ENCODE measurements at places on chromosomes 3 and 15. TPM values are rescaled to one million over a fixed set of nuclear protein-coding genes. Genes with fewer than 3 reads are reported as not detected.

The XYLB gene
- total RNA-seq = 2.9 TPM

The SH2D7 gene
- total RNA-seq = not detected

DNA sequence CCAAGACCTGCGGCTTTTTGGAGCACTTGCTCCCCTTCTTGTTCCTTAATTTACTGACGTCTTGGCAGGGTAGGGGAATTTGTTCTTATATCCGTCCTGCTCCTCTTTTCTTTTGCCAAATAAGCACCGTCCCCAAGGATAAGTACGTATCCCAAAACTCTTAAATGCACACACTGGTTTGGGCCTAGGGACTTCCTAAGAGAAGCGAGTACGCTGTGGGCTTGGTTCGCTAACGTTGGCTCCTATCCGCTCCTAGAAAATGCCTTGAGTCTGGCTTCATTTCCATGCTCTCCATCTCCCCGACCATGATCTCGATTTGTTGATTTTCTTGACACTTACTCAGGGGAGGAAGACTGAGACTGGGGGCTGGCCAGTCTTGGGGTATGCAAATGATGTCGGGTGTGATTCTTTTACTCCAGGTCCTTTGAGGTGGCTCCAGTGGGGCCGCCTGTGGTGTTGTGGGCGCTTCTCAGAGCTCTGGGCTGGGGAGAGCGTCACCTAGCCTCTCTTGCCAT is 1.3 kb downstream of the MYRIP start:
- no peak for DNase-seq
- peak overlapping the region; percentile 85 for H3K4me3 ChIP-seq
- H3K27ac ChIP-seq = no peak overlapping the region
- peaks cover 72% of the 10 kb centered on the region for H3K27me3 ChIP-seq

DNA sequence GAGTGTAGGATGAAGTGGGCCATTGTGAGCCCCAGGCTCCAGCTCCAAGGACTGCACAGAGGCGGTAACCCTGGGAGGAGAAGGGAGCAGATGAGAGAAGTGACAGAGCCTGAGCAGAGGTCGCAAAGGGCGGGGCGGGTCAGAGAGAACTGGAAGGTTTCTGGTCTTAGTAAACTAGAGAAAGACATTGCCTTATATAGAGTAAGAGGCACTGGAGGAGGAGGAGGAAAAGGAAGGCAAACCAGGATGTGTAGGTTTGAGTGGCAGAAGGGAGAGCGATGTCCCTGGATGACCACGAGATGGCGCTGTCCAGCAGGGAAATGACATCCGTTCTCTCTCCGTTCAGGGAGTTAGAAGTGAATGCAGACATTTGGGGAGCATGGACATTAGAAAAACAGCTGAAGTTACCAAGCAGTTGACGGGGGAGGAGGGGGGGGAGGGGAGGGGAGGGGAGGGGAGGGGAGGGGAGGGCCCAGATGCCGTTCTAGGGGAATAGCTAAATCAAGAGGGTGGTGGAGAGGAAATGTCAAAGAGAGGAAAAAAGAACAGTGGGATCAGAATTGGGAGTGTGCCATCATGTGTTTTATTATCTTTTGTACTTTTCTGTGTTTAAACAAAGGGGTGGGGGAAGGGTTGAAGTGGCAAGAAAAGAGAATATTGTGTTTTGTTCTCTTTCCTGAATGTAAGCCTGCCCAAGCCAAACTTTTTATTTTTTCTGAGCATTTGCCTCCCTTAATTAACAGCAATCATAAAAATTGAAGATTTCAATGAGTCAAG is 48.8 kb downstream of the STARD5 start:
- DNase-seq = peak; percentile 82
- H3K27me3 ChIP-seq = no peaks in the 10 kb centered on the region
- peaks cover 40% of the 10 kb centered on the region for H3K4me1 ChIP-seq
- H3K4me3 ChIP-seq = peak overlapping the region; percentile 31

- no peaks in the 10 kb centered on the region for H3K27me3 ChIP-seq
- H3K36me3 ChIP-seq = no peaks in the 10 kb centered on the region
- no peak overlapping the region for H3K4me3 ChIP-seq
Observed at GRCh38 chr3:170811515-170811914, 58.5 kb downstream of the RPL22L1 start.

DNA sequence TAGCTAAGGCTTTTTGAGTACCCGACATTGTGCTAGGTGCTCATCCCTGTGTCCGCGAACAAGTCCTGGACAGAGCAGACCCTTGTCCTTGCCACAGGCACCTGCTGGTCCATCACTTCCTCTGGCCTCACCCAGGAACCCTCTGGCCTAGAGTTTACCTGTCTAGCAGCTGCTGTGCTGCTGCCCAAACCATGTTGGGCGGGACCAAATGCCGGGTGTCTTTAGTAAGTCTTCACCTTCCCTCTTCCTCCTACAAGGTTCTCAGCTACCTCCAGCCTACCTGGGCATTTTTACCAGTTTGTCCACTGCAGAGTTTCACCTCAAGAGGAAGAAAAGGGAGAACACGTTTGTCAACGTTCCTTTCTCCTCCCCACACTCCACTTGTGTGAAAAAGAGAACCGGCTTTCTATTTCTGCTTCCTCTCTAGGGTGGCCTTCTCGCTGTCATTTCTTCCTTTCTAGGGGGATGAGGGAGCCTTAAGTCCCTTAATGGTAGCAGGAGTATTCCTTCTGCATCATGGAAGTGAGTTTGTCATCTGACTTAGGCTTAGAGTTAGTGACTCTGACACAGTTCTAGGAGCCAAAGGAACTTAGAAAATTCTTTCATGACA is 80.4 kb upstream of the GCNT3 start:
- H3K36me3 ChIP-seq = no peaks in the 10 kb centered on the region
- H3K27me3 ChIP-seq = no peaks in the 10 kb centered on the region
- H3K4me1 ChIP-seq = no peaks in the 10 kb centered on the region
- no peak overlapping the region for H3K27ac ChIP-seq

GRCh38 chr15:69735121-69735520 is 282.5 kb downstream of the RPLP1 start:
- H3K36me3 ChIP-seq = no peaks in the 10 kb centered on the region
- H3K27ac ChIP-seq = no peak overlapping the region
- peaks cover 9% of the 10 kb centered on the region for H3K4me1 ChIP-seq
- no peak overlapping the region for H3K4me3 ChIP-seq
- H3K27me3 ChIP-seq = peaks cover 42% of the 10 kb centered on the region

DNA sequence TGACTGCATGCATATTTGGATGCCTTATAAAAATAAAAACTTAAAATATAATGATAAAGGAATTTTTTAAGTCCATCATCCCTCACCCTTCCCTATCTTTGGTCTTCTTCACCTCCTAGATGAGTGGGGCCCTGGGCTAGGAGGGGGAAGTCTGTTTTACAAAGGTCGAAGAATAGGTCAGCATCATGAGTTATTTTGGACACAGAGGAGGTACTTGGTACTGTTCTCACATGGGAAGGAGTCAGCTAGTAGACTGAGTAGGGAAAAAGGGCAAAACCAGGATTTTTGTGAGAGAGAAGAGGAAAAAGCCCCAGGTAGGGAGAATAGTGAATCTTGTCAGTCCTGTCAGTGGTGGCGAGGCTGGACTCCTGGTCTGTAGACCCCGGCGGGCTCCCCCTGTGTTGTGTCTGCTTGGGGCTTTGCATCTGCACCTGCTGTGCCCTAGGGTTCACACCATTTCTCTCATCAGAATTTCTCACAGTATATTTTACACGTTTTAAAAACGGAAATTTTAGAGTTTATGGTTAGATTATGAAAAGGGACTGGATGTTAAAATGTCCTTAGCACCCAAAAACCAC is 17.2 kb downstream of the GCSAM start:
- peaks cover 2% of the 10 kb centered on the region for H3K36me3 ChIP-seq
- H3K4me3 ChIP-seq = no peak overlapping the region
- H3K4me1 ChIP-seq = peaks cover 66% of the 10 kb centered on the region

The CHRNA7 gene
- 0.51 TPM for total RNA-seq

DNA sequence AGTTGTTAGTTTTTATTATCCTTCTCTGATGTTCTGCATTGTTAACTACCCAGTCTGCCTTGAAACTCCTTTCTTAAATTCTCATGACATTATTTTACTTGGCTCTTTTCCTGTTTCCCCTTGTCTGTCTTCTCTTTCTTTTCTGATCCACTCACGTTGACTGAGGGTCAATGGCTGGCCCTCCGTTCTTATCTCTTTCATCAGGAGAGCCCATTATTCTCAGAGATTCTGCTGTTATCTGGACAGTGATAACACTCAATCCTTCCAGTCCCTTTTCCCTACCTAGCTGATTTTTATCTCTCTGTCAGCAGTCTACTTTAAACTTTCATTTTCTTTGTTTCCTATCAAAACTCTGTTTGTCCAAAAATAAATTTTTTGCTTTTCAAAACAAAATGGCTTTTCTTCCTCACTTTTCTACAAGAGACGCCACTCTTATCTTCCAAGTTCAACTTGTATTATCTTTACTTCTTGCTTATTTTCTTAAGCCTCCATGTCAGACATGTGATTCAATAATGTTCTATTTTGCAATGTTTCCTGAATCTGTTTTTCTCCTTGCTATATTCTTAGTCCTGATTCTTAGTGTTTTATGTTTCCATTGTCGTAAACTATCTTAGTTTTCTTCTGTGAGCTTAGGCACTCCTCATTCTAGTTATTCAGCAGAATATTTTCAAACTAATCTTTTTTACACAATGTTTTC is 120.2 kb downstream of the NEDD4 start:
- H3K4me3 ChIP-seq = no peak overlapping the region
- H3K36me3 ChIP-seq = no peaks in the 10 kb centered on the region
- no peak for DNase-seq
- H3K27ac ChIP-seq = no peak overlapping the region

DNA sequence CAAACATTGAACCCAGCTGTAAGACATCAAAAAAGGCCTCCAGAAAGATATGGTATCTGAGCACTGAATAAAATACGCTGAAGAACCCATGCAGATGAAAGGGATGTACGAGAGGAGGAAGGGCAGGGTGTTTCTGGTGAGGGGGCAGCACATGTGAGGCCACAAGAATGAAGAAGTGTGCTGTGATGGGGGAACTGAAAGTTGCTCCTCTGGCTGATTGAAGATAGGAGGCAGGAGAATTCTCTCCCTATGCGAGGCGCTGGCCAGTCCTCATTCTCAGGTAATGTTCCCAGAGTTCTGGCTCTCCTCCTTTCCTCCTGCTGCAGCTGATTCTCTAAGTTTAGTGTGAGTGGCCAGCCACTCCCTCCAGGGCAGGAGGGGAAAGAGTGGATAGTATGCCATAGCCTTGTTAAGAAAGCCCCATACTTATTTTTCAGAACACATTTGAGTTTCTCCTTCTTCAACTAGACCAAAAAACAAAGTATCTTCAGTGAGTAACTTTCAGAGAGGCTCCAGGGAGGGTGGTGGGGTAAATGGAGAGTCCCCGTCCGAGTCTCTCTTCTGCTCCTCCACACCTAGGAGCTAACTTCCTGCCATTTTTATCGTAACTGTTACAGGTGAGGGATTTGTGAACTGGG is 26.9 kb upstream of the MYO1E start:
- H3K4me3 ChIP-seq = no peak overlapping the region
- H3K27me3 ChIP-seq = peaks cover 35% of the 10 kb centered on the region

The GHSR gene
- not detected for total RNA-seq

GRCh38 chr3:152197937-152198336 is 70.8 kb upstream of the MBNL1 start:
- no peak for DNase-seq
- H3K4me3 ChIP-seq = peak overlapping the region; percentile 100
- H3K27me3 ChIP-seq = no peaks in the 10 kb centered on the region
- H3K36me3 ChIP-seq = peaks cover 1% of the 10 kb centered on the region
- peak overlapping the region; percentile 95 for H3K27ac ChIP-seq

- peaks cover 23% of the 10 kb centered on the region for H3K27me3 ChIP-seq
- H3K4me1 ChIP-seq = no peaks in the 10 kb centered on the region
- no peak for DNase-seq
- H3K4me3 ChIP-seq = no peak overlapping the region
- H3K27ac ChIP-seq = no peak overlapping the region
Observed at GRCh38 chr3:185949515-185949914, 11.7 kb upstream of the TRA2B start.

DNA sequence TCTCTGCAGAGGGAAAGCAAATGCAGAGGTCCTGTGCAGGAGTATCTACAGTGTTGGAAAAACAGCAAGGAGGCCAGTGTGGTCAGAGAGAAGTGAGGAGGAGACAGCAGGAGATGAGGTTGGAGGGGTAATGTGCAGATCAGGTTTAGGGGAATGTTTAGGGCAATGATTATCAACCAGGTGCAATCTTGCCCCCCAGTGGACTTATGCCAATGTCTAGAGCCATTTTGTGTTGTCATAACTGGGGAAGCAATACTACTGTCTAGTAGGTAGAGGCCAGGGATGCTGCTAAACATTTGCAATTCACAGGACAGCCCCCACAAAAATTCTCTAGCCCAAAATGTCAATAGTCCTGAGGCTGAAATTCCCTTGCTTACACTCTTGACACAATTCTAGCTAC is 13.1 kb downstream of the CCDC191 start:
- no peaks in the 10 kb centered on the region for H3K4me1 ChIP-seq
- no peak overlapping the region for H3K27ac ChIP-seq
- H3K36me3 ChIP-seq = peaks cover 2% of the 10 kb centered on the region
- H3K4me3 ChIP-seq = no peak overlapping the region

The TTLL13 gene
- total RNA-seq = 1.9 TPM

- H3K4me3 ChIP-seq = no peak overlapping the region
- peaks cover 15% of the 10 kb centered on the region for H3K27me3 ChIP-seq
- no peak overlapping the region for H3K27ac ChIP-seq
Observed at GRCh38 chr3:134449951-134450350, 35.8 kb downstream of the ANAPC13 start.

DNA sequence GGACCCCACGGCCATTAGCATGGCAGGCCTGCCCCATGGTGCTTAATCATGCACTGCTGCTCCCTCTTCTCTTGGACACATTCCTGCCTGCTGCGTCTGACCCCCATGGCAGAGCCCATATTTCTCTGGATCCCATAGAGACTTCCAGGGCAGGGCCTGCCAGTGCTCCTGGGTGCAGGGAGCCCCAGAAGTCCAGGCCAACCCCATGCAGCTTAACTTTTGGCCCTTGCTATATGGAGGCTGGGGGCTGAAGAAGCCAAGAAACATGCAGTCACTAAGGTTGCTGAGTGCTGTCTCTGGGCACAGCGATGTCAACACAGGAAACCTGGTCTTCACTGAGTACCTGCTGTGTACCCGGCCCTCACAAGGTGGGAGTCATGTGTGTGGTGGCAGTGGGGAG is 11.3 kb upstream of the PRKCD start:
- H3K4me1 ChIP-seq = no peaks in the 10 kb centered on the region
- DNase-seq = no peak
- H3K36me3 ChIP-seq = no peaks in the 10 kb centered on the region
- no peak overlapping the region for H3K4me3 ChIP-seq
- peaks cover 15% of the 10 kb centered on the region for H3K27me3 ChIP-seq

DNA sequence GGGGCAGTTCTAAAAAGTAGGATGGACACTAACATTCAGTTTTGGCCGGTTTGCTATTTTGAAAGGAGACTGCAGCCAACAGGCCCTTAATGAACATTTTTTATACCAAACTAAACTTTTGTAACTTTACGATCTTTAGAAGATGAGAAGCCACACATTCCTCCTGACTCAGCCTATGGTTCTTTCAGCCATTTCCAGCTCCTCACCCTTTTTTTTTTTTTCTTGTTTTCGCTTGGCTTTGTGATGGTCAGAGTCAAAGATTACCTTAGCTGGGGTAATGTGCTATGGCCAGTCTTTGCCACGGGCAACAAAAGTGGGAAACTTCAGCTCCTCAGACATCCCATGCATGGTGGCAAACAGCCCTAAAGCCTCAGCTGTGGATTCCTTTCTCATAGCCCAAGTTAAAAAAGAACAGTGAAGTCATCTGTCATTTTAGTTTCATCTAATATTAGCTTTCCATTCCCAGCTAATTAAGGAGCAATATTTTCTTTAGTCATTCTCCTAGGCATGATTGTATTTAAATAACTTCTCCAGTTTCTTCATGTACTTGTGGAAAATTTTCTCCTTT is 368.7 kb downstream of the MFSD1 start:
- no peaks in the 10 kb centered on the region for H3K27me3 ChIP-seq
- no peak for DNase-seq
- H3K4me1 ChIP-seq = no peaks in the 10 kb centered on the region
- H3K4me3 ChIP-seq = no peak overlapping the region
- no peak overlapping the region for H3K27ac ChIP-seq

The MBNL1 gene
- 323 TPM for total RNA-seq
